ENCODE measurements at places on chromosomes 7 and 10.
A peak's percentile ranks its signal among the peaks of the same experiment; 100 is the strongest.

DNA sequence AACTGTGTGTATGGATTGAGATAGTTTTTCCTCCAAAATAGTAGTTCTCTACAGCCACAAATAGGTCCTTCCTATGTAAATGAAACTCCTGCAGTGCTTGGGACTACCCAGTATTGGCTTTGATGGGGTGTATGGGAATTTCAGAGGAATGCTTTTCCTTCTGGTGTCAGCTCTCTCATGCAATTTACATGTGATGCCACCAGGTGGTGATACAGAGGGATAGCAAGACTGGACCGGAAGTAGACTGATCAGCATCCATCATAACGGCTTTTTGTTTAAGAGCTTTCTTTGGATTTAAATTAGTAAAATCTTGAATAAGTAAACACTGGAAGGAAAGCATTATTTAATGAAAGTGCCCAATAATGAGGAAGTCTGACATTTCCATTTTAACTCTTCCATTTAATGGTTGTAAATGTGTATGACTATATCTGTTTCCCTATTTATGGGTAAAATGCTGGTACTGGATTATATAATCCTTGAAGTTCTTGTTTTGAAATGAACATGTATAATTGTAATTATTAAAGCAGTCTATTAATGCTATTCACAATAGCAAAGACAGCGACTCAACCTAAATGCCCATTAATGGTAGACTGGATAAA is 22.7 kb downstream of the DYNC1I1 start:
- DNase-seq = peak; percentile 56

DNA sequence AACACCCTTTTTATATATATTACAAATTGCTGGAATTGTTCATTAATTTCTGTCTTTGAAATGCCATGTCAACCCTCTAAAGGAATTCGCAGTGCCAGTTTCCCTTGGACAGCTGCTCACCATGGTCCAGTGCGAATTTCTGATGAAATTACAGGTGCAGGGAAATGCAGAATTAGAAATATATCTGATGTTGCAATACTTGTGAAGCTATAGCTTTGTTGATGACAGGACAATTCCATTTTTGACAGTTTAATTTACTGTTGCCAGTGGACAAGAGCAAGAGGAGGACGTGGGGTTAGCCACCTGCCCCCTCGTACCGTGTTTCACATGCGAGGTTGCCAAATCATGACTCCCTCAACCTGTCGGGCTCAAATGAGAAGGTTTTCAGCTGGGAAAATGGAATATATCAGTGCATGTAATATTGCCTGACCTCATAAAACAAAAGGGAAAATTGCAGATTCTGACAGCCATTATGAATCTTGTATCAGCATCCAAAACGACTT is 140.6 kb downstream of the MGMT start:
- DNase-seq = no peak

GRCh38 chr10:72709041-72709440 is 17.1 kb downstream of the MCU start:
- no peak for DNase-seq

DNA sequence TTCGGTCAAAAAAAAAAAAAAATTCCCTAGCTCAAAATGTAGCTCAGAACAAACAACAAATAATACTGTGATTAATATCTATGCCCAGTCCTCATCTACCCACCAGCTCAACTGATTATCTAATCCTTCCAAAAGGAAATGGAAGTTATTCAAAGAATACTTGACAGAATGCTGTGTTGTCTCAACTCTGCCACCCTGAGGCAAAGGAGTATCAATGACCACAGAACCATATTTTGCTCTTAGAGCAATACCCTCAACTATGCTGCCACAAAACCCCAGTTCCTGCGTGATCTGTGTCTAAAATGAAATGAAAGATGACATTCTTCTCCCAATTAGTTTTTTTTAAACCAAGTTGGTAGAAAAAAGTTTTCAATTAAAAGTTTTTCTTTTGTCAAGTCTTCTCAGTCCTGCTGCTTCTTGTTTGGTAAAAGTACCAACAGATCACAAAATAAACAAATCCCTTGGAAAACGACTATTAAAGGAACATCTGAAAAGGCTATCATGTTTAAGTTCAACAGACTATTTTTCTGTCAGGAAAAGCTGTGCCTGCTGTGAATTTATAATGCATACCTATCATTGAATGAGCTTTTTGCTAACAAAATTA is 21.6 kb downstream of the RBM28 start:
- DNase-seq = peak; percentile 64

- peak; percentile 45 for DNase-seq
Observed at GRCh38 chr10:91694170-91694794, 61.4 kb upstream of the PPP1R3C start.

DNA sequence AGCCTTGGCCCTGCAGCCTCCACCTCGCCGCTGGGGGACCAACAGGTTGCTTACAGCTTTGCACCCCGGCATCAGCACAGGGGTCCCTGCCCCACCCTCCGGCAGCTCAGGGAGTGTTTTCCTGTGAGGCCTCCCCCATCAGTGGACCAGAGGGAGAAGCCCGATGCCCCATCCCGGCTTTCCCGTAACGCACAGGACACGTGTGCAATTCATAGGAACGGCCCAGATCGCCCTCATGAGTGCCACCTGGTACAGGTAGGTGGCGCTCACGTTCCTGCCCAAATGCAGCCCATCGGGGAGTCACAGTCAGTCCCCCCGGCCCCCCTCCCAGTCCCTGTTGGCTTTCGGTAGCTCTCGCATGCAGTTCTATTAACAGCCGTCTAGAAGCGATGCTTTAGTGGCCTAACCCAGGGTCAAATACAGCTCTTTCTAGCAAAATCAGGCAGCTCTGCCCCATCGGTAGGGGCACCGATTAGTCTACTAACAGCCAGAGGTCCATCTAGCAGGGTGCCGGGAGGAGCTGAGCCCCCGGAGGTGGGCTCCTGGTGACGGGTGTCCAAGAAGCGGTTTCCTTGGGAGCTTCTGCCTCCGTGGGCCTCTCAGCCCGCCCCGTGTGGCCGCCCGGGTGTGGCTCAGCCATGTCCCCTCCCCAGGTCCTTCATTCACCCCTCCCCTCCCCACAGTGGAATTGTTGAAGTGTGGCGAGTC is 48.4 kb upstream of the GTF2IRD1 start:
- DNase-seq = no peak

GRCh38 chr10:69567920-69568319 is 5.3 kb downstream of the NEUROG3 start:
- peak; percentile 67 for DNase-seq

GRCh38 chr7:131819891-131820290 is 263.5 kb upstream of the PODXL start:
- no peak for DNase-seq

DNA sequence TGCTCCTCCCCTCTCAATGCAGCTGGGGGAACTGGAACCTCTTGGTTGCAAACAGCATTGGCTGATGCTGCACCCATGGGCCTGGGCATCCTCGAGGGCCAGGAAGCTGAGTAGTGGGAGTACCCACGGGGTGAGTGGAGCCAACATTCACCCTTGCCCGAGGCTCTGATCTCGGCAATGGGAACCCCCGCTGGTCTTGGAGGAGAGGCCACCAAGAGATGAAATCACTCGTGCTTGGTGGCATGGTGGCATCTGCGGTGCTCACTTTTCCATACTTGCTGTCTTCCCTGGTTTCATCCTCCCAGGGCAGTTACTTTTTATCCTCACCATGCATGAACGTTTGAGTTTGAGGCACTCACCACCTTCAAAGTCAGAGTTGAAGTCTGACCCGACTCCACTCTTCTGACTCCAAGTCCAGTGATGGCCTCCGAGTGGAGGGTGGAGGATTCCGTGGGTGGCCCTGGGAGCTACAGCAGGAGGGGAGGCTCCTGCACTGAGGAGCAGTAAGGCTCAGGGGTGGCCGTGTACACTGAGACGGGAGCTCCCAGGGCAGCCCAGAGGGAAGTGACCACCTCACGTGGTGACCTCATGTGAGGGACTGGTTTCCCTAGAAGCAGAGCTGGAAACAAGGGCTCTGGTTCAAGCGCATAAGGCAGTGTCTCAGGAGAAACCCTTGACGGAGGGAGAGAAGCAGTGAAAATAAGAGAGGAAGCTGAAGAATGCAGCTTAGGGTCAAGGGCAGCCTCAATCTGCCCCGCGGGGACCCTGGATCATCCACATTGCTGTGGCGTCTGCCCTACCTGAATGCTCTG is 349.1 kb downstream of the TCERG1L start:
- no peak for DNase-seq

Measured in iris pigment epithelial cell (primary cell).